Neuronal stem cell (in vitro differentiated cells): ENCODE measurements at places on chromosomes 2 and 18.

DNA sequence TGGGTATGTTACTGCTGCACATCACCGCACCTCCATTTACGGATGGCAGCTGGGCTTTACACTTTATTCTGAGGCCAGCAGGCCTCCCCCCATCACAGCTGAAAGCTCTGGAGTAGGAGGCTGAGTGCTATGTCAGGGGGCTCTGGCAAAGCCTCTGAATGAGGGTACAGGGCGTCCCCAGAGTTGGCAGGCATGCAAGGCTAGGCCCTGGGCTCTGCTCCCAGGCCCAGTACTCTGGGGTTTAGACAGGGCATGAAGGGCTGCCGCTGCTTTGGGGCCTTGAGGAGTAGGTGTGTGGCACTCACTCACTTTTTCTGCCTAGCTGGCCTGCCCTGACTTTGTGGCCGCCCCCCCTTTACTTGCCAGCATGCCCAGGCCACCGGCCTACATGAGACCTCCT, 90.8 kb downstream of the WDSUB1 start:
- DNase-seq: no peak

GRCh38 chr2:218953366-218953954, 6.0 kb upstream of the CDK5R2 start:
- DNase-seq: no peak

DNA sequence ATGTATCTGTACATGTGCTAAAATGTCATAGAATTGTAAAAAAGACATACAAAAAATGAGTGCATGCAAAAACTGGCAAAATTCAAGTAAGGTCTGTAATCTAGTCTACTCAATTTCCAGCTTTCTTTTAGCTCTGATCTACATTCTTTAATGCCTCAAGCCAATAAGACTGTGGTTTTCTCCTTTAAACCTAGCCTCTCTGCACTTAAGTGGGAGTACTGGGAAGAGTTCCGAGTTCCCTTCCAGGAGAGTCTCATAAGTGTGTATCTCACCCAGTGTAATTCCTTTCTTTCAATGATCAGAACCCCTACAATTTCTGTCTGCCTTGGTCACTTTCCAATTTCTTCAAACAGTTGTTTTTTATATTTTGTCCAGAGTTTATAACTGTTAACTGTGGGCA, 150.1 kb downstream of the PTRHD1 start:
- DNase-seq: no peak

DNA sequence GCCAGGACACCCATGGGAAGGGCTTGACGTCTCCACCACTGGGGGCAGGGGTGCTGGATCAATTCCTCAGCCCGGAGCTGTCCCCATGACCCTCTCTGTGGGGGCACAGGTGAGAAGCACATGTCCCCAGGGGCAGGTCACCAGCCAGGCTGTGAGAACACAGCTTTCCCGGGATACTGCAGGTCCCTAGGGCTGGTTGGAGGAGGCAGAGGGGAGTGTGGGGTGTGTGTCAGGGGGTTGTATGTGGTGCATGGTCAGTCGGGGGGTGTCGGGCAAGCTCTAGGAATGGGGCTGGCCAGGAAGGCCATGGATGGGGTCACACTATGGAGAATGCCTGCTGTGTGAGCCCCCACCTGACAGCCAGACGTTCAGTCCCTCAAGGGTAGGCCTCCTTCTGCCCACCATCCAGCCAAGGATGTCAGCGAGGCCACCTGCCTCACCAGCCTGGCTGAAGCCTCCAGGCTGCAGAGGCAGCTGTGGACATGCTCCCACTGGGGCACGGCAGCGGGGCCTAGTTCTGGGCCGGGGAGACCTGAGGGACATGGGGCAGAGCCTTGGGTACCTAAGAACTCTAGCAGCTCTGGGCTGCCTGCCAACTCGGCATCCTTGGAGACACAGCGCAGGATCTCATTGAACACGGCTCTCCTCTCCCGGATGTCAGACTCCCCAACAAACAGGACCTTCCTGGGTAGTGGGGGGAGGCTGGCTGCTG, 10.3 kb downstream of the HS1BP3 start:
- DNase-seq: no peak

DNA sequence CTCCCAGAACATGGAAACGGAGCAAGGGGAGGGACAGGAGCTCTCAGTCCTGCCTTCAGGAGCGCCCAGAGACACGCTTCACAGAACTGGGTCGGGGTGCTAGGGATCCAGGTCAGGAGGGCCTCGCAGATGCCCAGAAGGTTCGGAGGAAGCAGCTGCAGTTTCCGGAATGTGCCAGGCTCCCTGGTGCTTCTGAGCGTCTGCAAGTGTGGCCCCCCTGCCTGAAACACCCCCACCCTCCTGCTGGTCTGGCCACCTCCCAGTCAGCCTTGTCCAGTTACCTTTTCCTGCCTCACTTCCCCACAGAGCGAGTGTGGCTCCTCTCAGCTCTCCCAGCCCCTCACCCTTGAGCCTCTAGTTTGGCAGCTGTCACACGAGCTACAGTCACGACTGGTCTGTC, 88.3 kb upstream of the TAF1B start:
- DNase-seq: no peak

DNA sequence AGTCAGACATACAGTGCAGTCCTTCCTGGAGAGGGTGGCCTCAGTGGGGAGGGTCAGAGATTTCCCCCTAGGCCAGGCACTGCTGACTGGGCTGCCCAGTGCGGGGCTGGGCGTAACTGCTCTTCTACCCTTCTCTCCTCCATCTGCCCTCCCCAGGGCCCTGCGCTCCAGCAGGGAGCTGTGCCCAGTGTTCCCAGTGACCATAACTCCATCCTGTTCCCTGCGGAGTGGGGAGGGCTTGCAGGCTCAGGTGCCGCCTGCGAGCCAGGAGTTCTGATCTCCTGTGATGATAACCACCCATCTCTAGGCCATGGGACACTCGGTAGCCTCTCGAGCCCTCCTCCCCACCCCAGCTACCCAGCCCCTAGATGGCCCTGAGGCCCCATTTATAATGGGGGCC, 107.6 kb downstream of the SMAD7 start:
- DNase-seq: no peak

DNA sequence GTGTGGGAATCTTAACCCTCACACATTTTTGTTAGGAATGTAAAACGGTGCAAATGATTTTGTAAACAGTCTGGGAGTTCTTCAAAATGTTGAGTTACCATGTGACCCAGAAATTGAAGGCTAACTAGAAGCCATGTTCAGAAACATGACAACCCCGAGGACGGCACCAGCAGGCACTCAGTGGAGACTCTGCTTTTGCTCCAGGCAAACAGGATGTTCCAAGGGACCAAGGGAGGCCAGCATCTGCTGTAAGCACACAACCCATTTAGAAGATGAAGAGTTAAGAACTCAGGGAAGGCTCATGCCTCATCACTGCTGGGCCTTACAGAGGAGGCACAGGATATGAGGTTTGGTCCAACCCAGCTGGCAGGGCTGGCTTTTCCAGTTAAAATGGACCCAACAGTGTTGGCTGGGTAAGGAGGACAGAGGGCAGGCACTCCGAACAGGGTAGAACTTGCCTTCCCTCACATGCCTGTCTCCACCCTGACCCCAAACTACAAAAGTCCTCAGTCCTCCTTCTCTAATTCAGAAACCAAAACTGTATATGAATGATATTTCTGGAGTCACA, 23.6 kb downstream of the PARD6G start:
- DNase-seq: no peak

- DNase-seq: no peak
These were observed 232.1 kb downstream of the RBM43 start for GRCh38 chr2:151029406-151030157.

DNA sequence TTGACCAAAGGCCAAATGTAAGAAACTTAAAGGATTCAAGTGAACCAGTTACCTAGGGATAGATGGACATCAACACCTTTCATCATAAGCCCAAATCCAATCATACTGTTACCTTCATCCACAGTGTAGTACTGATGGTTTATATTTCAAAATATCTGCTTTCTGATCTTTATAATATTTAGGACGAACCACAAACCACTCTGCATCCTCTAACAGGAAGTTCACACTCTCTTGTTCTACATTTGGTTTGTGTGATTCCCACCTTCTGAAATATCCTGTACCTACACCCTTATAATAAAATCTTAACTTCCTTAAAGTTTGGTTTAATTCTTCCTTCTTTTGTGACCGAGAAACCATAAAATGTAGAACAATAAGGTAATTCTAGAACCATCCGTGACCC, 535.7 kb upstream of the CHAC2 start:
- DNase-seq: no peak

DNA sequence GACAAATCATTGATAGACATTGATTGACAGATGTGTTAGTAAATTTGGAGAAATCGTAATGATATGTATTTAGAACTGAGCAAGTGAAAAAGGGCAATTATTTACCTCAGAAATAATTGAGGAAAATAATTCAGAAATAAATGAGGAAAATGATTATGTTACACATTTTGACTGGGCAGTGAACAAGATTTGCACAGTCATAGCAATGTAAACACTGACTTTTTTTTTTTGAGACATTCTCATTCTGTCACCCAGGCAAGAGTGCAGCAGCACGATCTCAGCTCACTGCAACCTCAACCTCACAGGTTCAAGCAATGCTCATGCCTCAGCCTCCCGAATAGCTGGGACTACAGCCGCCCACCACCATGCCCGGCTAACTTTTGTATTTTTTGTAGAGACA, 211.7 kb downstream of the SP3 start:
- no peak for DNase-seq

DNA sequence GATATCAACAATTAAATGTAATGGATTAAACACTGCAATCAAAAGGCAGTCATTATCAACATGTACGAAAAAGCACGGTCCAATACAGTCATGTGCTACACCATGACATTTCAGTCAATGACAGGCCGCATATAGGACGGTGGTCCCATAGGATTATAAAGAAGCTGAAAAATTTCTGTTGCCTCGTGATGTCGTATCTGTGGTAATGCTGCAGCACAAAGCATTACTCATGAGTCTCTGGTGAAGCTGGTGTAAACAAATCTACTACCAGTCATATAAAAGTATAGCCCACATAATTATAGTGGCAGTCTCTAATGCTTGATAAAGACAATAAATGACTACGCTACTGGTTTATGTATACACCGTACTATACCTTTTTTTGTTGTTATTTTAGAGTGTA, 58.4 kb downstream of the RABL2A start:
- DNase-seq: no peak

DNA sequence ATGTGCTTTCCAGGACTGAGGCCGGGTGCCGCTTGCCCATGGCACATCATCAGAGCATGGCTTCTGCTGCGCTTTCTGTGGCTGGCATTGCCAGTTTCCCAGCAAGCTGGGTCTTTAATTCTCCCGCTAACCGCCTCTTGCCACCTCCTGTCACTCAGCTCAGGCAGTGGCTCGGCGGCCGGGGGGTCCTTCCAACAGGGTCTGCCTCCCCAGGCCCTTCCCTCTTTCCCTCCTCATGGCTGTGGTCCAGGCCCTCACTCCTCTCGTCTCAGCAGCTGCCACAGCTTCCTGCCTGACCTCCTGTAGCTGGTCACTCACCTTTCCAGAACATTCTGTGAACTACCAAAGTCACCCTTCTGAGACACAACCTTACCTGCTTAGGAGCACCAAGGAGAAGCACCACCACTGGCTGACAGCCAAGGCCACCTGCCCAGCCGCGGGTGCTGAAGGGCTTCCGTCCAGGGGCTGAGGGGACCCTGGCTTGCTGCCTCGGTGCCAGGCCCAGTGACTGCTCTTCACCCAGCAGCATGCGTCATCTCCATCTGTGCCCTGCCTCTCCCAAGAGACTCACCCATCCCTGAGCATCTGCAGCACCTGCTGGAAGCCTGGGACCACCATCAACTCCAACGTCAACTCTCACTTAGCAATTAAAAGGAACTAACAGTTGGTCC, 22.6 kb downstream of the CHMP1B start:
- no peak for DNase-seq
